Activated CD4-positive, alpha-beta T cell treated with anti-CD3 and anti-CD28 coated beads, Interleukin-2, amount 50 U/mL, for 16 hours (primary cell): ENCODE measurements at places on chromosomes 3 and 15.

DNA sequence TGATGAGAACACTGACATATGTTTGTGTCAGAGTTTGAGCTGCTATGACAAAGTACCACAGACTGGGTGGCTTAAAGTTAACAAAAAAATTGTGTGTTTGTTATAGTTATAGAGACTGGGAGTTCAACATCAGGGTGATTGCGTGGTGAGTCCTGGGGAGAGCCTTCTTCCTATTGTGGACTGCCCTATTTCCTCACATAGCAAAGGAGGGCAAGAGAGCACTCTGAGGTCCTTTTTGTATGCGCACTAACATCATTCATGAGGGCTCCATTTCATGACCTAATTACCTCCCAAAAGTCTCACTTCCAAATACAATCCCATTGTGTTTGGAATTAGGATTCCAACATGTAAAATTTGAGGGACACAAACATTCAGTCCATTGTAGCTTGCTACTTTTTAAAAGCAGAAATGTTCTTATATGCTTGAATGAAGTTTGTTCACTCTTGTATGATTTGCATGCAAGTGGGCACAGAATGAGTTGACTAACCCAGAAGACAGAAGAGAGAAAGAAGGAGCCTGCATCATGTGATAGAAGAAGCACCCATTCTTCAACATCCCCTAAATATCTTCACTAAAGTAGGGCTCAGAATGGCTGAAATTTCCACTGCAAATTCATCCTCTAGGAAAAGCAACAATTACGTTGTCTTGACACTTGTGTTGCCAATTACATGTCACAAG lies 18.9 kb upstream of the ALCAM start:
- DNase-seq, result no peak

- no peak for DNase-seq
These were observed 253.5 kb upstream of the CTDSPL start for GRCh38 chr3:37608061-37608702.

- DNase-seq, result no peak
These were observed 268.2 kb downstream of the CACNA2D3 start for GRCh38 chr3:54390582-54390981.

DNA sequence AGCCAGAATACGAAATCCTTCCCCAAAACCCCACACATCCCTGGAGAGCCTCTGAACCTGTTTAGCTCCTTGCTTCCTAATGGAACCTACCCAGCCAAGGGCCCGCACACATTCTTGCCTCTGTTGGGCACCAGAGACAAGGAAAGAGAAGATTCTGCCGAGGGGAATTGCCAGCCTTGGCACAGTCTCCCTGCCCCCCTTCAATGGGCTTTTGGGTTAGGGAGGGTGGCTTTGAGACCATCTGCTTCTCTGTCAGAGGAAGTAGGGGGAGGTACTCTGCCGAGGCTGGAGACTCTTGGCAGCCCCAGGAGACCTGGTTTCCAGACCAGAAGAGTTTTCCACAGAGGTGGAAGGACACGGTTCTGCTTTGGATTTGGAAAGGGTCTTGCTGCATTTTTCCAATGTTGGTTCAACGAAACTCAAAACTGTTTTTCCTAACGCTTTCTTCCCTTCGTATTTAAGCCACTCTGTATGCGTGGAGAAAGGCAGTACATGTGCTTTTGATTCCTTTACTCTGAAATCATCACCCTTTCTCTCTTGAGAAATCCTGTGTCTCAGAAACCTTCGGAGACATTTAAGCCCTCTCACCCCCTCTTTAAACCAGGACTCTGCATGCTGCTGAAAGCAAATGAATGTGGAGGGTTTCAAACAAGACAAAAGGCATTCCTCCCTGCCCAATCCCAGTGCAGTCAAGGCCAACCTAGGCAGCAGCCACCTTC lies 78.8 kb upstream of the PRR23C start:
- no peak for DNase-seq

- DNase-seq, result no peak
These were observed 1165.6 kb downstream of the NSUN3 start for GRCh38 chr3:95228416-95228815.

- no peak for DNase-seq
These were observed 480.7 kb upstream of the THBS1 start for GRCh38 chr15:39100106-39100660.

GRCh38 chr15:53757906-53758305 lies 1.6 kb downstream of the WDR72 start:
- DNase-seq, result no peak

DNA sequence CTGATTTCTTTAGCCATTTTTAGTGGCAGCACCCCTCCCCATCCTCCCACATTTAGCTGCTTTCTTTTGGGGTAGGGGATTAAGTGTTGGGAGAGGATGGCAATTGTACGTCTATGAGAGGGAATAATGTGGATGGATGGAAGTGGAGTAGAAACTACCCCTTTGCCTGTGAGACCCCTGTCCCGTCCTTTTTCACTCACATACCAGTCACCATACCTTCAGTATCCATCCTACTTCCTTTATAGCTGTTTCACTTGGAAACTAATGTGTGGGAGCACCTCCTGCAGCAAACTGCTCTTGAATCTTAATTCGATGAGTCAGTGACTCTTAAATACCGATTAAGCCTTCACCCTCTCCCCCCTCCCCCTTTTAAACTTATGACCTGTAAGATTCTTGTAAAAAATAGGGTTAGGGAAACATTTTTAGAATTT lies 730 bp downstream of the SPRED1 start:
- peak; percentile 6 for DNase-seq

GRCh38 chr15:78415284-78415683 lies 22.7 kb upstream of the IREB2 start:
- no peak for DNase-seq

- DNase-seq, result no peak
These were observed 14.3 kb upstream of the PDE8A start for GRCh38 chr15:84967380-84967779.

- DNase-seq, result no peak
These were observed 78.4 kb downstream of the PLSCR2 start for GRCh38 chr3:146390957-146391356.

DNA sequence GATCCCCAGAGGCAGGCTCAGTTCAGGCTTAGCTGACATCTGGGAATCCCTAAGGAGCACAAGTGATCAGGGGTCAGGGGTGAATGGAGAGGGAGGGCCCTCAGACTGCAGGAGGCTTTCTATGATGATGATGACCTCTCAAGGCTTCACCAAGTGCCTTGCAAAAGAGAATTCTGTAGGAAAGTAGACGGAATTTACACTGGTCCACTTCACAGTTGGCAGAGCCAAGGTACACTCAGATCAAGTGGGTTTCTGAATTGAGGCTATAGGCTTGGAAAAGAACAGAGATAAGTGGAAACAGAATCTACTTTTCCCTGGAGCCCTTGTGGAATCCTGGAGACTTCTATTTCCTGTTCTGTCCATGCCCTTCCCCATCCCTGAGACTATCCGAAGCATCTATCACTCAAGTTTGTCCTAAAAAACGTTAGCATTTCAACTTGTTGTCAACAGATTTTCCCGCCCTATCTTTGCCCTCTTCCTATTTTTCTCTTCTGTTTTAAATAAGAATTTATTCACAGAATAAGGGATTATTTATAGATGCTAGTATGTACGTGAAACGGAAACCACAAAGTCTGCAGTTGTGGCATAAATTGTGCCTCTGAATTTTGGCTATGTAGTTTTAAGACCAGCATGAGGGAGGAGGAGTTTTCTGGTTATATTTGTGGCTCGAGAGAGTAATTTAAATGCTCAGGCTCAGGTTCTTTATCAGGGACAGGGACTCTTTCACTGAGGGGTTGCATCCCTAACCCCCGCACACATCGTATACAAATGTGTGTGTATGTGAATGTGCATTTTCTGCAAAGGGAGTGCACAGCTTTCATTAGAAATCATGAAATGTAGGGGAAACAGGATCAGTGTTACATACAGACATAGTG lies 12.8 kb downstream of the GCSAM start:
- DNase-seq, result no peak

DNA sequence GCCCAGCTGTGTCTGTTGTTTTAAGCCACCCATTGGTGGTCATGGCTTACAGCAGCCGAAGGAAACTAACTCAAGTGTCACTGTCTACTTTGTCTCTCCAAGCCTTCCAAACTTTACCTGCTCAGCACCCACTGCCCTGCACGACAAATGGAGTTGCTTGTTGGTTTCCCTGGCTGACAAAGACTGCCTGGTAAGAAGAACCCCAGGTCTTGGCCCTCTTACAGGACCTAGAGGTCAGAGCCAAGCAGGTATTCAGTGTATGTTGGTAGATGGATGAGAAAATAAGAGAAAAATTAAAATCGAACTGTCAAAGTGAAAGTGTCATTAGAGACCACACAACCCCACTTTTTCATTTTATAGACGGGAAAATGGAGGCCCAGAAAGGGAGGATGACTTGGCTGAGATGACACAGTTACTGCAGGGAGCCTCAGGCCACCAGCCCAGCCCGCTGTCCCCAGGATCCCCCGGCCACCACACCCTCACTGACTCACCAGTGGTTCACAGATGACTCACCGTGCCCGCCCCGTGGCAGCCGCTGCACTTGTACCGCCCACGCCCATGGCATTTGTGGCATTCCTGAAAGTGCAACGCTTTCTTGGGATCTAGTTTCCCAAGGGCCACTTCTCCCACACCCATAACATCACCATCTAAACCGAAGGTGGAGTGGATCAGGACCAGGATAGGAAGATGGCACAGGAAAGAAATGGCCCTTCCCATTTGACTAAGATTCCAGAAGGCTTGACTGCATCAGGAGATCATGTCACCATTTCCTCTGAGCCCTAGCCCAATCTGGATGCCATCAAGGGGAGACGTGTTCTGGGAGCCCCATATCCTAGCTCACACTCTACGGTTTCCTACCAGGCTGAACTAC lies 15.2 kb downstream of the SSUH2 start:
- peak; percentile 80 for DNase-seq

GRCh38 chr3:185470323-185470722 lies 28.5 kb downstream of the TMEM41A start:
- no peak for DNase-seq

GRCh38 chr3:104796556-104796955 lies 570.2 kb upstream of the ALCAM start:
- no peak for DNase-seq

DNA sequence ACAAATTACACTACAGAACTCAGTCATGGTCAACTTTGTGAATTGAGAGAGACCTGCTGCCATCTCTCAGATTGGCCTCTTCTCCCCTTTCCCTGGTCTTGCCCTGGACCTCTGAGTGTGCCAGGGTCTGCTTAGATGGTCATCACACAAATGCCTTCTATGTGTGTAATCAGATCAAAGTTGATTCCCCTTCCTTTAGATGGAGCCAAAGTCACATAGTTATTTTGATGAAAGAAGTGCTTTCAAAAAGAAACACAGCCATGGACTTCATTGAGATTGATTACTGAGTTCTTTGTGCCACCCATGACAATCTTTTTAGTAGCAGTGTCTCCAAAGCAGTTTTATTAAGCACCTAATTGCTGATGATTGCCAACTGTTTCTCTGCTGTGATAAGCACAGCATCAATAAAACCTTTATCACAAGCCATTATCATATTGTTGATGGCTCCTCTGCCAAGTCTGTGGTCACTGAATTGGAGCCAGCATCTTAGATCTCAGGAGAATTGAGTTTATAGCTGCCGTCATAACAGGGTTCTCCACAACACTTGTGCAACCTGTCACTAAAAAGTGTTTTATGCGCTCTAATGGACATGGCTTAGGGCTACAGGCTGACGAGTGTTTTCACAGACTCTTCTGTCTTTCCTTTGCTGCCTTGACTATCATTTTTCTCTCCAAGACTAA lies 149.7 kb upstream of the NUDT16 start:
- no peak for DNase-seq

- no peak for DNase-seq
These were observed 18.1 kb upstream of the ATP13A5 start for GRCh38 chr3:193396451-193397244.

GRCh38 chr15:48569591-48570302 lies 75.8 kb downstream of the FBN1 start:
- no peak for DNase-seq

DNA sequence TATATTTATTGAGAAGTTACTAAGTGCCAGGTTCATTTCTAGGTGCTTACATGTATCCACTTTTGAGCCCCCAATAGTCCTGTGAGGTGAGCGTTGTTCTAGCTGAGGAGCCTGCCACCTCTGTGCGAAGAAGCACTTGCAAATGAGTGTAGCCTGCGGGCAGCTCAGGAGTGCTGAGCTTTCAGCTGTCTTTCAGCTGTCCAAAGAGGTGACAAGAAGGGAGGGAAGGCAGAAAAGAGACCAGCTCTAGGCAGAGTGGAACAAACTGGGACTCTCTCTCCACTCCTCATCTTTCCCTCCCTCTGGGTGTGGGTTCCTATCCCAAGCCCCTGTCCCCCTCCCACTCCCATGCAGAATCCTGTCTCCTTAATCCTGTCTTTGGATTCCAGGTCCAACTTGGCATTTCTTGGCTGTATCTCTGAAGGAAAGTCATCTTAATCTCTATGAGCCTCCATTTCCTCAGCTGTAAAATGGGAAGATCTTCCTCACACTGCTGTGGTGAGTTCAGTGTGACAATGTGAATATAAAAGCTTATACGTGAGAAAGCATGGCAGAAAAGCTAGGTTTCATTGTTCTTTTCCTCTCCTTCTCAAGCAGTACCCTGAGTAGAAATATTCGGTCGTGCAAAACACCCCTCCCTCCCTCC lies 6.7 kb upstream of the SRP14 start:
- no peak for DNase-seq

- DNase-seq, result no peak
These were observed 360.1 kb upstream of the THRB start for GRCh38 chr3:24854748-24855147.

DNA sequence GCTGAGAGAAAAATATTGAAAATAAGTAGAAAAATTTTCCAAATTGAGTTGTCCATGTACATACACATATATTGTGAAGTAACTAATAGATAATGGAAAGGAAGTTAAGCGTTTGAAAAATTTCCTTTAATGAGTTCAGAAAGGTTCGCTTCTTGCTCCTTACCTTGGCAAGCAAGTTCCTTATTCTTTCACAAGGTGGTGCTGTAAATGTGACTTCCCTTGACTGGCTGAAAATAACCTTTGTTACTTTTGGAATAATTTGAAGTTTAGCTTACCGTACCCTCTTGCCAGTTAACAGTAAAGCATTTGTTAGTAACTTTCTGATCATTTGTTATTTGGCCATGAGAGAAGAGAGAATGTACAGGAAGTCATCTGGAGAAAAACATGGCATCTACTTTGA lies 41.6 kb downstream of the PYDC2 start:
- no peak for DNase-seq
